Activated T-helper 1 cell treated with anti-CD3 and anti-CD28 coated beads, Interleukin-2, amount 50 U/mL, for 16 hours (primary cell): ENCODE measurements at places on chromosomes 2 and 18.

DNA sequence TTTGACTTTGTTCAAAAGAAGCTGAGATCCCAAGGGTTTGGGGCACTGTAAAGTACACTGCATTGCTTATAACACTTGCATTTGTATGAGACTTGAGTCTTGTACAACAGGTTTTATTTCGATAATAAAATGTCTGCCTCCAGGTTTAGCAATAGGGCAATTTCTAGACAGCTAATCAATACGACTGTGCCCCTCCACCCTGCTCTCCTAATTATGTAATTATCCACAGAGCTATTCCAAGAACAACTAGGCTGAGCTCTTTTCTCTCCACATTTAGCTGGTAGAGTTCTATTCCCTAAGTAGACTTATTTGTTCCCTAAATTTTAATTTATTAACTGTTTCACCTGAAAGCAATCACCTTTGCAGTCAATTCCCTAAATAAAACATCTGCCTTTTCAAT, 52.9 kb upstream of the LINC00305 start:
- no peak for DNase-seq

GRCh38 chr2:145744541-145745386, 1224.8 kb upstream of the ZEB2 start:
- DNase-seq = no peak

DNA sequence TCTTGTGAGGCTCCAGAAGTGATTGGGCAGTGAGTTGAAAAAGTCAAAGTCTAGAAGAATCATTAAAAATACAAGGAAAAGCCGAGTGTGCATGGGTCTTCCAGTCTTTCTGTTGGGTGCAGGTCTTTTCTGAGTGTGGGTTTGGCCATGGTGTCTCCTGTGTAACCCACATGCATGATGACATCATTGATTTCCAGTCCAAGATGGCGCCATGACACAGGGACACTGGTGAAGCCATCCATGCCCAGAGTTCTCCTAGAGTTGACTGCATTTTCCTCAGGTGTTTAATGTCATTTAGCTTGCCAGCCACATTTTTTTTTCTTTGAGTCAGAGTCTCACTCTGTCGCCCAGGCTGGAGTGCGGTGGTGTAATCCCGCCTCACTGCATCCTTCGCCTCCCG, 35.9 kb downstream of the SH3BP4 start:
- DNase-seq = no peak

DNA sequence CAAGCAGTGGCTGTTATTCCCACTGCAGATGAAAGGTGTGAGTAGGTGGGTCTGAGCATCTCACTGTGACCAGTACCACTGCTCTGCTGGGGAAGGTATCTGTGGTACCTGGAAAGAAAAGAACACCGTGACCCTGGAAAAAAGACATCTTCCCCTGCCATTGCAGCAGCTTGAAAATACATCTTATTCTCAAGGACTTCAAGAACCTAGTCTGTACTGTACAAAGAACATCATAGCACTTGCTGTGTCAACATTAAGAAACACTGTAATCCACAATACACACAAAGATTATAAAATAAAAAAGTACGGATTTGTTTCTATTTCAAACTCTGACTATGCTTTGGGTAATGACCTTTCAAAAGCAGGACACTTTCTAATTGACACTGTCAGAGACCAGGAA, 28.9 kb downstream of the C2orf76 start:
- no peak for DNase-seq

DNA sequence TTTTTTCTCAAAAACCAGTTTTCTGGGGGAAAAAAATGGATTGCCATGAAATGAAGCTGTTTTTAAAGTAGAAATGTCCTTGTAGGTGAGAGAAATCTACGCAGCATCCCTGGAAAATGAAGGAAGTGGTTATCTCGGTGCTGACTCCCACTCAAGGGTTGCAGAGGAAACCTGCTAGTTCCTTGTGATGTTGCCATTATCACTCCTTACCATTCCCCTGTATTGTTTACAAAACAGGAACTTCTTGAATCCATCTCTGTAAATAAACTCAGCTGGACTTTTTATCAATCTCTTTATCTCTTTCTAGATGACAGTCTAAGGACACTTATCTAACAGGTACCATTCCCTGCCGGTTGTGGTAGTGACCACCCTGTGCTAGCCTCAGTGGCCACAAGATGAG, 61.2 kb downstream of the FEZ2 start:
- DNase-seq = no peak

- no peak for DNase-seq
Observed at GRCh38 chr2:128017561-128017960, 10.3 kb downstream of the SAP130 start.

- DNase-seq = no peak
Observed at GRCh38 chr2:194252127-194252526, 1404.9 kb upstream of the SLC39A10 start.

GRCh38 chr2:108909275-108909823, 79.7 kb downstream of the EDAR start:
- DNase-seq = no peak

- DNase-seq = no peak
Observed at GRCh38 chr2:2890901-2891300, 486.7 kb downstream of the EIPR1 start.

DNA sequence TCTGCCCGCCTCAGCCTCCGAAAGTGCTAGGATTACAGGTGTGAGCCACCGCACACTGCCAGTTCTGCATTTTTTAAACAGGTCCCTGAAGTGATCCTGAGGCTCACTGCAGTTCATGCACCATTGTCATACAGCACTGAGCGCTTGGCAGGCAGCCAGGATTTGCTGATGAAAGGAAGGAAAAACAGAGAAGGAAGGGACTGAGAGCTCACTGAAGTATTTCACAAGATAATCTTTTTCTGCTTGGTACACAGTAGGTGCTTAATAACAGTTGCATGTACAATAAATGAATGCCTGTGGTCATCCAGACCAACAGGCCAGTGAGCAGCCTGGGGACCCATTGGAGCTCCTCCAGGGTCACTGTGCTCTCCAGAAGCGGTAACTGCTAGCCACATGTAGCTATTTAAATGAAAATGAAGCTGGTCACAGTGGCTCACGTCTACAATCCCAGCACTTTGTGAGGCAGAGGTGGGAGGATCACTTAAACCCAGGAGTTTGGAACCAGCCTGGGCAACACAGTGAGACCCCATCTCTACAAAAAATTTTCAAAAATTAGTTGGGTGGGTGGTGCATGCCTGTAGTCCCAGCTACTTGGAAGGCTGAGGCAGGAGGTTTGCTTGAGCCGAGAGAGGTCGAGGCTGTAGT, 33.1 kb upstream of the SMAD7 start:
- no peak for DNase-seq

DNA sequence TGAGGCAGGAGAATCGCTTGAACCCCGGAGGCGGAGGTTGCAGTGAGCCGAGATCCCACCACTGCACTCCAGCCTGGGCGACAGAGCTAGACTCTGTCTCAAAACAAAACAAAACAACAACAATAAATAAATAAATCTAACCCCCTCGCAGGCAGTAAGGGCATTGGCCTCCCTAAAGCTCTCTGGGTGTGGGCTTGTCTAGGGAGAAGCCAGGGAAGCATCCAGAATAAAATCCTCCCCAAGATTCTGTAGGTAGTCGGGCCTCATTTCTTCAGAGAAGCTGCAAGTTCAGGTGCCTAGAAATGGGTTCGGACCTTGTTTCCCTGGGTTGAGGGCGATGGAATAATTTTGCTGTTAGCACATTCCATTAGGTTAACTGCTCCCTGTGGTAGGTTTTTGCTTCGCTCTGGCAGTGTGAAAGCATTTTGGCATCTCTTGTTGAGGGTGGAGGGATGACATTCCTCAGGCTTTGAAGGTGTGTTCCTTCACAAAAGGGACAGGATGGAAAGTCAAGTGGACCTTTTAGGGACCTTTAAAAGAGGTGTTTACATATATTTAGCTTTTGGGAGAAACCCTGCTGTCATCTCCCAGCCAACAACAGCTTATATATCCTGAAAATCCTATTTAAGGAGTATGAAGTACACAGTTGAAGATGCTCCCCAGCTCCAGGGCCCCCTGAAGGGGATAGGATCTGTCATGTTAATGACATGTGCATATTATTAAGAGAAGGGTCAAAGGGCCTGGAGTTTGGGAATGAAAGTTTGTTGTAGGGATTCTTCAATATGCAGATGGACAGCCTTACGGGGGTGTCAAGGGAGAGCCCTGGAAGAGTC, 17.7 kb downstream of the MYCN start:
- DNase-seq = no peak

DNA sequence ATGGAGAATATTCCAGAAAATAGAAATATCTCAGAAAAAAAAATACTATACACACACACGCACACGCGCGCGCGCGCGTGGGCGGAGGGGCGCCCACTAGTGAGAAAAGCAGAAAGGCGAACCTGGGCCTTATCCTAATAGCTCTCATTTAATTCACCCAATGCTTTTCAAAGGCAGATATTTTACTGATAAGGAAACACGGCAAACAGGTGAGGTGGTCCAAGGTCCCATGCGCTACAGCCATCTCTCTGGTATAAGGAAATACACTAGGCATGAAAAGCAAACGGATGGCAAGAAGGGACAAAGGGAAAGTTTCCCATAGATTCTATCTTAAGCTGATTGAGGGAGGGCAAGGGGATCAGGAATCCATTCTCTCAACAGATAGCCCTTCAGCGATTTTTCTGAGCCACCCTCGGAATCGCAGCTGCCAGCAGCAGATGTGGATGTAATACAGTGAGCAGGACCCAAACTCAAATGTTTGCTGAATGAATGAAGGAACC, 136.7 kb downstream of the TMEM247 start:
- no peak for DNase-seq

GRCh38 chr2:102483086-102483485, 10.1 kb downstream of the SLC9A4 start:
- no peak for DNase-seq

DNA sequence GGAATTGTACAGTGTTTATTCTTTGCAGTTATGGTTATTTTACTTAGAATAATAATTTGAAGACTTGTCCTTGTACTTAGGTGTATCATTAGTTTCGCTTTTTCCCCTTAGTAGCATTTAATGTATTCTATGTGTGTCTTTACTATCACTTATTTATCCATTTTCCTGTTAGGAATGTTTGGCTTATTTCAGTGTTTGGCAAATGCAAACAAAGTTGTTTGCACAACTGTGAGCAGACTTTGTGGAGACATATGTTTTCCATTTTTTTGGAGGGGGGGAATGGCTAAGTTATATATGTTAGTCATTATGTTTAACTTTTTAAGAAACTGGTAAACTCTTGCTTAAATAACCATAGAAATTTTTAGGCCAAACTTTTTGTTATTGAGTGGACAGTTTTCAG, 447.7 kb downstream of the SOX11 start:
- DNase-seq = no peak
